Ureter (tissue), 1 donor: ENCODE measurements at places on chromosomes 4 and X. TPM values are rescaled to one million over a fixed set of nuclear protein-coding genes. Genes with fewer than 3 reads are reported as not detected.
A peak's percentile ranks its signal among the peaks of the same experiment; 100 is the strongest.

Gene AR
- total RNA-seq = 26.2 TPM

DNA sequence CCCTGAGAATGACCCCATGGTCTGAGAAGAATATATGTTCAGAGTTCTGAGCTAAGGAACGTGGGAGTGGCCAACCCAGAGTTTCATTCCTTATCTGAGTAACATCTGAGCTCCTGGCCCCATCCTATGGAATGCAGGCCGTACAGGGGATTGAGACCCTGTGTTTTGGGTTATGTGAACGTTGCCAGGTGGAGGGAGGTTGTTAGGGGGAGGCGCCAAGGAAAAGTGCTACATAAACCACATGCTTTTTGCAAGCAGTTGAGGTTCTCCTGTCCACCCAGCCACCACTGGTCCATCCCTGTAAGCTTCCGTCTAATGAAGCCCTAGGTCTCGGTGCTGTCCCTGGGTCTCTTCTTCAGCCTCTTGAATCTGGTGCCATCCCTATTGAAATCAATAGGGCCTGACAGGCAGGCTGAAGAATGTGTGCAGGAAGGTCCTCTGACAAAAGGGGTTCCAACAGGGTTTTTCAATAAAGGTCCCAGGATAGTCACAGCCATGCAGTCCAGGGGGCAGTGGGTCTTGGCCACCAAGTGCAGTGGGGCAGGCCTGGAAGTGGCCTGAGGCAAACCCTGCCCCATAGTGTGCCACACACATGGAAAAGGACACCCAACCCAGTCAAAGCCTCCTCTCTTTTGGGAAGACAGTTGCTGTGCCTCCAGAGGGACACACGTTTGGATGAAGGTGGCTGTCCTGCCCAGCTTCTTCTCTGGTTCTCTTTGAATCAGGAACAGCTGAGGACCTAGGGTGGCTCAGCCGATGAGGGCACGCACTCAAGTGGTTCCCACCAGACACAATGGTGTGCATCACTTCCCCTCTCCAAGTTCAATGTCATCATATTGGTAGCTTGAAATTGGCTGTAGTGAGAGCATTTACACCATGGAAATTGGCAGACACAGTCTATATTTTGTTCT, 53.5 kb downstream of the HTRA3 start:
- DNase-seq = no peak

Gene CASK
- 74.1 TPM for total RNA-seq

Gene ADGRG4
- 1.0 TPM for total RNA-seq

- DNase-seq = no peak
Measured at GRCh38 chrX:37378404-37378803, 29.2 kb downstream of the PRRG1 start.

- DNase-seq = no peak
Measured at GRCh38 chr4:164011791-164012190, 517.3 kb downstream of the TMA16 start.

DNA sequence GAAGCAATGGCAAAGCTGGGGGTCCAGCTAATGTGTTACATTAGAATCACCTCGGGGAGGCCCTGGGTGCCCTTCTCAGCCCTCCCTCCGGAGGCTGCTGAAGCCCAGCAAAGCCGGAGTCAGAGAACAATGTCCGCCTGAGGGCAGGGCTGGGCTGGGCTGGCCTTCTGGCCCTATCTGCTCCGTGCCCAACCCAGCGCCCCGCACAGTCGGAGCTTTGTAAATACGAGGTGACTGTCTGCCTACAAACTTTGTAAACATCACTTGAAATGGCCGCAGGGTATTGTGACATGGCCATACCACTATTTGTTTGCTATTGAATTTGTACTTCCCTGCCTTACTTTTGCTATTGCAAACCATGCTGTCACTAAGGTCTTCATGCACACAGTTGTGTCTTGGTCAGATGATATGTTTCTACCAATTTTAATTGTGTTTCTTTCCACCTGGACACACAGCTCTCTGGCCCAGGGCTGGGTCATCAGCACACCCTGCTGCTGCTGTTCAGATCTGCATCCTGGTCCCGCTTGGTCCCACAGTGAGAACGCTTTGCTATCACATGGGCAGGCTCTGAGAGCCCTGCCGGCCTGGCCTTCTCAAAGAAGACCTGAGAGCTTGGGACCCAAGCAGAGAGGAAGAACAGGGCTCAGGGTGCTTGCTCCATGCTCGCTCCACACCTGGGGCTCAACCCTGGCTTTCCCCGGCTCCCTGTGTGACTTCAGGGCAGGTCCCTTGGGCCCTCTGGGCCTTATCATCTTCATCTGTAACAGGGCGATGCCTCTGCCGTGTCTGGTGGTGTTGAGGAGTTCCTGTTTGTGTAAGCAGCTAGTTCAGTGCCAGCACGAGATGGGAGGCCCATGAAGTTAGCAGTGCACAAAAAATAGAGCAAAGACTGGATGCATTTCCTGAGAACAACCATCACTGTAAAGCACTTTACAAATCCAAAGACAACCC, 2.3 kb downstream of the S100P start:
- DNase-seq = peak; percentile 80

DNA sequence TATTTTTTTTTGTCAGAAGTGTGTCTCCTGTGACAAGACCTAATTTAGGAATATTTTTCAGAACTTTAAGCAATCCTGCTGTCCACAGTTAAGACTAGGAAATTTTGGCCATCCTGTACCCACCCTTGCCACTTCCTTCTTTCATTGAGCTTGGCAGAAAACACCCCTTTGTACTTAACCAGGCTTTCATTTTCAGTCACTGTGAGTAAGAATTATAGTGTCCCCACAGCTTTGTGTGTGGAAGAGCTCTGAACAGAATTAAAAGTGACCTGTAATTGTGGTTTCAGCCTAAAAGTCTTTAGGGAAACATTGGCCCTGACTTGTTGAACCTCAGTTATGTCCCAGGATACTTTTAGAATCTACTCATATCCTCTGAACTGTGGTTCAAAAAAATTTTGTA, 153.7 kb upstream of the BMP3 start:
- DNase-seq = no peak

DNA sequence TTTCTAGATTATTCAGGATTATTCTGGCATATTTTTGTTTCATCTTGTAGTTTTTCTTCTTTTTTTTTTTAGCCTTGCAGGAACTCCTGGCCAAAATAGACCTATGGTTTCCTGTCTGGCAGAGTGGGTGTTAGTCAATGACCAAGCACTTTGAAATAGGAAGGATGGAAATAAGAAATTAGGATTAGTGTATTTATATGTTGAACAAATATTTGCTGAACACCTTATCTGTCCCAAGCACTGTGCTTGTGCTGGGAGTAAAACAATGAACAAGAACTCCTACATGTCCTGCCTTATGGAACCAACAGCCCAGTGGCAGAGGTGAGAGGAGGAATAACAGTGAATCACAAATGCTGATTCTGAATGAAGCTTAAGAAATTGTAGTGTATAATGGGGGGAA, 4.5 kb downstream of the MMRN1 start:
- DNase-seq = no peak

- no peak for DNase-seq
Measured at GRCh38 chr4:61079427-61079826, 120.7 kb upstream of the ADGRL3 start.

Gene ZFP42
- 0.23 TPM for total RNA-seq

- DNase-seq = peak; percentile 19
Measured at GRCh38 chrX:68750316-68750715, 78.5 kb upstream of the EFNB1 start.

- no peak for DNase-seq
Measured at GRCh38 chr4:158169931-158170690, 2.7 kb downstream of the GASK1B start.

GRCh38 chr4:16118090-16118489, 34.3 kb upstream of the PROM1 start:
- no peak for DNase-seq

DNA sequence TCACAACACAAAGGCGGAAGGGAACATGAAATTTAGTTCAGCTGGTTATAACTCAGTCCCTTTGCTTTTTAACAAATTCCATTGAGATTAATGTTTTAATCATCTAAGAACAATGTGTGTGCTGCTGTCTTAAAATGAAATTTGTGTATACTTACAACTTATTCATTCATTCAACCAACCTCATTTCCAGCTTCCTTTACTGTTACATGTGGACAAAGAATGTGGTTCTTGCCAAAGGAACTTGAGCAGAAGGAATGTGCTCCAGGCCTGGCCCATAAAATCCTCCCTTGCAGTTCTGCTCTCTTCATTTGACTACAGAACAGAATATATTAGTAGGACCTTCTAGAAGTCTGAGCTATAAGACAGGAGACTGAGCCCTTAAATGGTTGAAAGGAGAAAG, 176.8 kb upstream of the GLRA2 start:
- no peak for DNase-seq

Gene SLC25A5
- total RNA-seq = 243 TPM

GRCh38 chr4:20262221-20262620, 10.5 kb downstream of the SLIT2 start:
- DNase-seq = no peak

- no peak for DNase-seq
Measured at GRCh38 chrX:21638311-21638710, 19.8 kb downstream of the KLHL34 start.

DNA sequence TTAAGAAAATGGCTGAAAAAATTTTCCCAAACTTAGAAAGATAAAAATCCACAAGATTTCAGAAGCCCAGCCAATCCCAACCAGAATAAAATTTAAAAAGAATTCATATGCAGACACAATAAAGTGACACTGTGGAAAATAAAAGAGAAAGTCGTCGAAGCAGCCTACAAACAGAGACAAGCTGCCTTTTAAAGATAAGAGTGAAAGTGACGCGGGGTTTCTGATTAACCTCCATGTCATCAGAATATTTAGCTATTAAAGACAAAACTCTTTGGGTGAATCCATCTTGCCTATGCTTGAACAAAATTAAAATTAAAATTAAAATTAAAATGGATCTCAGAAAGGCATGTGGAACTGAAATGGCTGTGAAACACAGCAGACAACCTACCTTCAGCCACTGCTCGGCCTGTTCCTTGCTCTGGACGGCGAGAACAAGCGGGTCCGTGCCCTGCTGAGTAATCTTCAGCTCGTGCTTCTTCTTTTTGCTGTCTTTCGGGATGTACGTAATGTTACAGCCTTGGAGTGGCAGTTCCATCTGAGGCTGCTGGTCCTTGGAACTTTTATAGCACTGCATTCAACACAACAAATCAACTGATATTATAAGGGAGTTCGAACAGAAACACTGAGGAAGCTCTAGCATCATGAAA, 101.4 kb downstream of the AFAP1 start:
- no peak for DNase-seq

Gene DSPP
- total RNA-seq = not detected

GRCh38 chr4:27176881-27177280, 316.2 kb downstream of the STIM2 start:
- DNase-seq = no peak

DNA sequence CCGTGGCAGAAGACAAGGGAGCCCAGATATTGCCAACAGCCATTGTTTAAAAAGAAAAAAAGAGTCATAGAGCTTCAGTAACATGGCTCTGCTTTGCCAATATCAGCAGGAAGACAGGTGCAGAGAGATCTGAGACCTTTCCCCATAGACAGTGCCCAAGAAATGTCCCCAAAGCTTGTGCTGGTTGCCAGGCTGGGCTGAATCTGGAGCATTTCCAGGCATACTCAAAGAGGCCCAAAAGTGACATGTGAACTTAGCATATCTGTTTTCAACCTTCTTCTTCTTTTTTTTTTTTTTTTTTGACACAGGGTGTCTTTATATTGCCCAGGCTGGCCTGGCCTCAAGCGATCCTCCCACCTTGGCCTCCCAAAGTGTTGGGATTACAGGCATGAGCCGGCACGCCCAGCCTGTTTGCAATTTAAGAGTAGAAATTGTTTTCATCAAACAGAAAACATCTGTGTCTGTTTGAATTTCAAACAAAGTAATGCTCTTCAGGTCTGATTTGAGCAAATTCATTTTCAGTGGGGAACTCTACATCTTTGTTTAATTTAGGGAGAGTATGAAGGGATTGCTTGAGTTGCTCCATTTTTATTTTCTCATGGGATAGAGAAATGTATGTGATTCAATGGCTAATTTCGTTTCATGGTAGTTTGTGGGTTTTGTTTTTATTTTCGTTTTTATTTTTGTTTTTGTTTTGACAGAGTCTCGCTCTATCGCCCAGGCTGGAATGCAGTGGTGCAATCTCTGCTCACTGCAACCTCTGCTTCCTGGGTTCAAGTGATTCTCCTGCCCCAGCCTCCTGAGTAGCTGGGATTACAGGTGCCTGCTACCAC, 56.6 kb upstream of the RBM47 start:
- no peak for DNase-seq

DNA sequence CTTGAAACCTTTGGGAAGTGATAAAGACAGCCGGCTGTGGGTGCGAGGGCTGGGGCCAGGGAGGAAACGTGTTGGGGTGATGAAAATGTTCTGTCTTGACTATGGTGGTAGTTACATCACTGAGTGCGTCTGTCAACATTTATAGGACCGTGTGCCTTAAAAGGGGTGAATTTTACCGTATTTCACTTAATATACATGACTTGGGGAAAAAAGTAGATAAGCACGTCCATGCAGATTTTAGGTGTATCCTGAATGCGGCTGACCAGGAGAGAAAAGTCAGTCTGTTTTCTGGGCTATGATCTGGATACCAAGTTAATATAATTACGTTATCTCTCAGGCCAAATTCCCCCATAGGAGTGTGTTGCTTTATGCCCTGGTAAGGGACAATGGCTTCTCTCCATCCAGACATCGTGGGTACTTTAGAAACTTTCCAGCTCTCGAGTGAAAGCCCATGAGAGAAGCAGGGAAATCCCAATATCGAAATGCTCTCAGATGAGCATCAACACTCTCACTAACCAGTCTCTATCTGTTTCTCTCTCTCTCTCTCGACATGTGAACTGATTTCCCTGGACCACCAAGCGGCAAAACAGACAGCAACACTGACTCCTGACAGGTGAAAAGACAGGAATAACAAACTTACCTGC, 71.5 kb downstream of the IRF2 start:
- DNase-seq = no peak

DNA sequence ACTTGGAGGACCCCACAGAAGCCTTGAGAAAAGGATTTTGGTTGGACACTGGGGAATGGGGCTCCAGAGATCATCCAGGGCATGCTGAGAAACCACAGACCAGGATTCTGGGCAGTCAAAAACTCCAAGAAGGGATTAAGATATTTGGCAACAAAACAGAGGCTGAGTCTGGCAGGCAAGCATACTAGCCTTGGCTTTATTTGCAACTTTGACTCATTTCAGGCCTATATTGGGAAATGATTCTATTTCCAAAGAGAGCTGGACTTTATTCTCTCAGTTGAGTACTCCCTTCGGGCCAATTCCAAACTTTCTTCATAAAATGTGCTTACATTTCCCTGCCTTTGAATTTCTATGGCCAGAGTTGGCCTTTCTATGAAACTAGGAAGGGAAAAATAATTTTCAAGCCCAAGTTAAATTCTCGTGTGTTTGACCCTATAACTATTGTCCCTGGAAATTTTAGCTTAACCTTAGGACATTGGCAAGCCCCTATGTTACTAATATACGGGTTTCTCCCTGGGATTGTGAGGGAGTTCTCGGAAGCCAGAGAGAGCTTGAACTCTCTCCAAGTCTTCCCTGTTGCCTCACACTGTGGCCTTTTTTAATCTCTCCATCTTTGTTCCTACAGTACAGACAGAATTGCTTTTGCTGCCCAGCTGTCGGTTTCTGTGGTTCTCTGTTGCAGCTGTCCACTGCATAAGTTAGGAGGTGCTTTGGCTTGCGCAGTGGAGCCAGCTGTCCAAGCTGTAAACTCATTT, 112.6 kb upstream of the FAM9A start:
- DNase-seq = peak; percentile 44

Gene CORIN
- total RNA-seq = 25.0 TPM

GRCh38 chr4:152900395-152900794, 35.7 kb upstream of the FHDC1 start:
- no peak for DNase-seq

- no peak for DNase-seq
Measured at GRCh38 chrX:19343085-19343534, 617 bp upstream of the PDHA1 start.

- no peak for DNase-seq
Measured at GRCh38 chr4:30756553-30756952, 36.4 kb downstream of the PCDH7 start.
